T-helper 9 cell (primary cell): ENCODE measurements at places on chromosomes 7 and 10.
A peak's percentile ranks its signal among the peaks of the same experiment; 100 is the strongest.

DNA sequence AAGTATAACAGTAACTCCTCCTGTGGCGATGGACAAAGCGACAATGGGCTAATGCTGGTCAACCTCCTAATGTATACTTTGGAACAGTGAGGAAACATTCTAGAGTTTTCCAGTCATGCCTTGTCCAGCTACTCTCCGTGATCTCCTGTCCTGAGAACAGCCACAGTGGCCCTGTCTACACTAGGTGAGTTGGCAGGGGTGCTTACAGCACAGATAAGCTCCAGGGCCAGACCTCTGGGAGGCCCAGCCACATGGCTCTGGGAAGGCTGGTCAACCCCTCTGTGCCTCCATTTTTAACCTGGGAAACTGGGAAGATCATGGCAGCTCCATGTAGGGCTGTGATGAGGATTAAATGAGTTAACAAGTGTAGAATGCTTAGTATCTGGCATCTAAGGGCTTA lies 57.0 kb downstream of the CLEC2L start:
- no peak for DNase-seq

DNA sequence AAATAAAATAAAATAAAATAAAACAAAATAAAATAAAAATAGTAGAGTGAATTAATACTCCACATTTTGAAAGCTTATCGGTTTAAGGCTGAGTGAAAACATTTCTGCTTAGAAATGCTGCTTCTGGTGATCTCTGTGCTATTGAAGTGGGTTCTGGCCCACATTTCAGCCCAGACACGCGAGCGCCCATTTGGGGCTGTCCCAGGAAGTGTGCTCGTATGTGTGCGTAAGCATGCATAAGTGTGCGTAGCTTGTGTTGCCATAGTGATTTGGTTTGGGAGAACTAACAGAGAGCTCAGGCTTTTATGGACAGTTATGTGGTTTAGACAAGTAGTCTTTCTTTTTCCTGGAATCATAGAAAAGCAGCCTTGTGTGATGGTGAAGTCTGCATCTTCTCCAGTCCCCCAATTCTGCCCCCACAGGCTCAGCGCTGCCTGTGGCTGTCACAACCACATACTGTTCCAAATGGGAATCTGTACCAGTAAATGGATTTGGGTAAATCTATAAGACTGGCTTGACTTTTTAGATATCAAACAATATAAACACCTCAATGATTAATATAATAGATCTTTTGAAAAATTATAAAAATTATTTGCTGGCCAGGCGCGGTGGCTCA lies 29.8 kb upstream of the PURB start:
- DNase-seq = peak; percentile 45

DNA sequence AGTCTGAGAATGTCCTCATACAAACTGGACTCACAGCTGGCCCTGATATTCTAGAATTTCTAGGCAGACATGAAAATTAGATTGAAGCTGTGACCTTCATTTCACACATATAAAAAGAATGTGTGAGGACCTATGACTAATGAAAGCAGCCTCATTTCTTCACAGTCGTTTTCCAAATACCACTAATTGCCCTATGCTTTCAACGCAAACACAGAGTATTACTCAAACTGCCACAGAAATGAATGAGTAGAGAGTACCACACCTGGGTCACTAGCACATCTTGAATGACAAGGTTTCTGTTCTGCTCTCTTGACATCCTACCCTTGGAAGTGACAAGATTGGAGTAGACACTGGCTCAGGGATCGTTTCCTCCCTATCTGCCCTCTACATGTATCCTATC lies 142.4 kb downstream of the C1GALT1 start:
- no peak for DNase-seq

DNA sequence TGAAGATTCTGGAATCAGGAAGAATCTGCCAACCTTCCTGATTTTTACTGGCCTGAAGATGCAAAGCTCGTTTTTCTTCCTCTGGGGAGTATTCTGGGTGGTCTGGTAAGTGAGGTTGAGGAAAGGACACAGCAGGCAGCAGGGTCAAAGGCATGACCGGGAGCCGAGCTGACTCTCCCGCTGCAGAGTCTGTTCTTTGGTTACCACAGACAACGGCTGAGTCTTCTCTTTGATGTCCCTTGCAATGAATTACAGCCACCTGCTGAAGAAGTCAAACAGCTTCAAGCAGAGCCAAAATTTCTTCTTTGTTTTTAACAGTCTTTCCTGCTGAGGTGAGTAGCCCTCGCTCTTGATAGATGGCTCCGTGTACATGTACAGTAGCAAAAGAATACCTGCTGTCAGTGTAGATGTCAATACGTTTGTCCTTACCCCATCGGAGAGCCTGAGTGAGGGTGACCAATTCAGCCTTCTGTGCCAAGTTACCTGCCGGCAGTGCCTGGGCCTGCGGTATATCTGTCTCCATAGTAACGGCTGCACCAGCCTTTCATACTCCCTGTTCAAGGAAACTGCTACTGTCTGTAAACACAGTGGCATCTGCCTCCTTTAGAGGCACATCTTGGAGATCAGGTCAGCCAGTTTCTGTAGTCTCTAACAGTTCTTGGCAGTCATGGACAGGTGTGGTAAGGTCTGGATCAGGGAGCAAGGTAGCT lies 76.4 kb downstream of the PRR15 start:
- no peak for DNase-seq

DNA sequence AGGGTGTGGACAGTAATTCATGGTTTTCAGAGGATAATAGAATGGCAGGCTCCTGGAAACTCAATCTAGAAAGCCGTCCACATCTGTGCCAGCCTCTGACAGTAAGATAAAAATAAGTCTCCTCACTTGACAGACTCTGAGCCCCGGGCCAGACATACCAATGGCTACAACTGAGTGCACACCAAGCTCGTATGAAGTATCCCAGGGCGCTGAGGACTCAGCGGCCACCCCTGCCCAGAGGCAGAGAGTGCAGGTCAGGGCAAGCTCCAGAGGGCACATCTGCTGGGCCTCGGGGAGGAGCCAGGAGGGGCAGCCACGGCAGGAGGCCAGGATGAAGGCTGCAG lies 262.8 kb upstream of the TCERG1L start:
- no peak for DNase-seq

- DNase-seq = peak; percentile 6
These were observed 51.7 kb upstream of the IFRD1 start for GRCh38 chr7:112398534-112398933.

DNA sequence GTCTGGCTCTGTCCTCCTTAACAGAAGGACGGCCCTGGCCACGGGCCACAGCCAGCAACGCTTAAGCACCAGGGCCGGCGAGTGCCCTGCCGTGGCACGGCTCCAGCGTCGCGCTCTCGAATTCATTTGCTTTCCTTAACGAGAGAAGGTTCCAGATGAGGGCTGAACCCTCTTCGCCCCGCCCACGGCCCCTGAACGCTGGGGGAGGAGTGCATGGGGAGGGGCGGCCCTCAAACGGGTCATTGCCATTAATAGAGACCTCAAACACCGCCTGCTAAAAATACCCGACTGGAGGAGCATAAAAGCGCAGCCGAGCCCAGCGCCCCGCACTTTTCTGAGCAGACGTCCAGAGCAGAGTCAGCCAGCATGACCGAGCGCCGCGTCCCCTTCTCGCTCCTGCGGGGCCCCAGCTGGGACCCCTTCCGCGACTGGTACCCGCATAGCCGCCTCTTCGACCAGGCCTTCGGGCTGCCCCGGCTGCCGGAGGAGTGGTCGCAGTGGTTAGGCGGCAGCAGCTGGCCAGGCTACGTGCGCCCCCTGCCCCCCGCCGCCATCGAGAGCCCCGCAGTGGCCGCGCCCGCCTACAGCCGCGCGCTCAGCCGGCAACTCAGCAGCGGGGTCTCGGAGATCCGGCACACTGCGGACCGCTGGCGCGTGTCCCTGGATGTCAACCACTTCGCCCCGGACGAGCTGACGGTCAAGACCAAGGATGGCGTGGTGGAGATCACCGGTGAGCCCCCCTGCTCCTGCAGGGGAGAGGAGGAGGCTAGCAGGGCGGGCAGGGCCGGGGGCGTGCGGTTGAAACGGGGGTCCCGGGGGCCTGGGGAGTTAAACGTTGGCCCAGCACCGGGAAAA lies at the start of gene HSPB1:
Gene HSPB1, plus strand, starts transcription at position 327 of the 855 bp plus-strand sequence. Its CDS starts 40 bp downstream, at position 367.
- peak; percentile 54 for DNase-seq

GRCh38 chr7:80014511-80014910 lies 120.1 kb upstream of the GNAI1 start:
- no peak for DNase-seq
